ENCODE measurements at places on chromosomes 5 and 9.

GRCh38 chr9:13175732-13176131 lies 103.8 kb downstream of the MPDZ start:
- peak; percentile 62 for DNase-seq

GRCh38 chr5:1298067-1298551 lies 3.2 kb upstream of the TERT start:
- DNase-seq, result peak; percentile 32

DNA sequence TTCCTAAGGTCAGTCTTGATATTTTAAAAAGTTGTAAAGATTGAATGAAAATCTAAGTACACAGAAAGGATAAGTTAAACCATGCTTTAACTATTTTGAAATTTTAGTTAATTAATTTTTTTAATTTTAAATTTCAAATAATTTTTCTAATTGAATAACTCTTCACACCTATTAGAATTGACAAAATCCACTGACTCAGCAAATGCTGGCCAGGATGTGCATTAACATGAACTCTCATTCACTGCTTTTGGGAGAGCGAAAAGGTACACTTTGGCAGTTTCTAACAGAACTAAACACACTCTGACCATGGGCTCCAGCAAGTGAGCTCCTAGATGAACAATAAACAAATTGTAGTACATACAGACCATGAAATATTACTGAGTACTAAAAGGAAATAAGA lies 209.5 kb downstream of the PTPRD start:
- no peak for DNase-seq

GRCh38 chr5:80935811-80936385 lies 24.3 kb upstream of the RASGRF2 start:
- DNase-seq, result no peak

DNA sequence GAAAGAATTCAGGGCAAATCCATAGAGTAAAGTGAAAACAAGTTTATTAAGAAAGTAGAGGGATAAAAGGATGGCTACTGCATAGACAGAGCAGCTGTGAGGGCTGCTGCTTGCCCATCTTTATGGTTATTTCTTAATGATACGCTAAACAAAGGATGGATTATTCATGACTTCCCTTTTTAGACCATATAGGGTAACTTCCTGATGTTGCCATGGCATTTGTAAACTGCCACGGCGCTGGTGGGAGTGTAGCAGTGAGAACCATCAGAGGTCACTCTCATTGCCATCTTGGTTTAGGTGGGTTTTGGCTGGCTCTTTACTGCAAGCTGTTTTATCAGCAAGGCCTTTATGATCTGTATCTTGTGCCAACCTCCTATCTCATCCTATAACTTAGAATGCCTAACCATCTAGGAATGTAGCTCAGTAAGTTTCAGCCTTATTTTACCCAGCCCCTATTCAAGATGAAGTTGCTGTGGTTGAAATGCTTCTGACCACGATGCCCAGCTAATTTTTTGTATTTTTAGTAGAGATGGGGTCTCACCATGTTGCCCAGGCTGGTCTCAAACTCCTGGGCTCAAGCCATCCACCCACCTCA lies 42.1 kb downstream of the RFK start:
- DNase-seq, result no peak

GRCh38 chr9:101689039-101689438 lies 49.4 kb downstream of the GRIN3A start:
- no peak for DNase-seq

DNA sequence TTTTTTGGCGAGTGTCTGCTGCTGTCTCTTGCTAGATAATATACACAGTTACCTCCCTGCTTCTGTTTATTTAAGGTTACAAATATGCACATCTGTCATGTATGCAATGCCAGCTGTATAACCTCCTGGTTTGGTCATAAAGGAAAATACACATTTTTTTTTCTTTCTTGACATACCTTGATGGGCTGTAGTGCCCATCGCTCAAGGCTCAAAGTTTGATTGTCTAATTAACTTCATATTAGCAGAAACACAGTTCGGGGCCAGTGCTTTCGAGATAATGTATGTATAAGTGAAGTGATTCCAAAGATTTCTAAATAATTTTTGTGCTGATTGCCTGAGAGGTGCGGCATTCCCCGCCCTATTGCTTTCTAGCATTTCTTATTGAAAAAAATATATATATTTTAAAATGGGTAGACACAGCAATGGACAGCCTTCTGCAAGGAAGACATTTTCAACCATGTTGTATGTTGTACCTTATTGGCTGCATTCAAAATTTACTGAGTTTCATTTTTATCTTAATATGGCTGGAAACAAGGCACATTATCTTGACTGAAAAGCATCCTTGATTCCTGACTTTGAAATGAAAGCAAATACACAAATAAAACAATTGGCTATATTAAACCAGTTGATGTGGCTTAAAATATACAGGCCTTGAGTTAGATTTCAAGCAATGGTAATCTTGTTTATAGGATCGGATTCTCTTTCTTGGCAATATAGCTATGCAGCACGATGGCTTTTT lies 206.2 kb downstream of the MEF2C start:
- DNase-seq, result no peak

DNA sequence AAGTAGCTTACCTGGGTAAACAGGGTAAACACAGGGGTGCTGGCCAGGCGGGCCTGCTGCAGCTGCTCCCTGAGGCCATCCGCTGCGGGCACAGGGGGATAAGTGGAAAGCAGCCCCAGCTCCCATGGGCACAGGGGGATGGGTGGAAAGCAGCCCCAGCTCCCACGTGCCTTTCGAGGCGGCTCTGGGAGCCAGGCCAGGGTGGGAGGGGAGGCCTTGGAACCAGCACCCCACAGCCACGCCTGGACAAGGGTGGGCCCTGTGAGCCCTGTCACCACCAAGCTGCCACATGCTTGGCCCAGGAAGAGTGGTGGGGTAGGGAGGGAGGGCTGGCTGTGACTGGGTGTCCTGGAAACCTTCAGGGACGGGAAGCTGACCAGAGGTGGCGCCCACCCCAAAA lies 7.8 kb upstream of the CARD9 start:
- DNase-seq, result no peak

DNA sequence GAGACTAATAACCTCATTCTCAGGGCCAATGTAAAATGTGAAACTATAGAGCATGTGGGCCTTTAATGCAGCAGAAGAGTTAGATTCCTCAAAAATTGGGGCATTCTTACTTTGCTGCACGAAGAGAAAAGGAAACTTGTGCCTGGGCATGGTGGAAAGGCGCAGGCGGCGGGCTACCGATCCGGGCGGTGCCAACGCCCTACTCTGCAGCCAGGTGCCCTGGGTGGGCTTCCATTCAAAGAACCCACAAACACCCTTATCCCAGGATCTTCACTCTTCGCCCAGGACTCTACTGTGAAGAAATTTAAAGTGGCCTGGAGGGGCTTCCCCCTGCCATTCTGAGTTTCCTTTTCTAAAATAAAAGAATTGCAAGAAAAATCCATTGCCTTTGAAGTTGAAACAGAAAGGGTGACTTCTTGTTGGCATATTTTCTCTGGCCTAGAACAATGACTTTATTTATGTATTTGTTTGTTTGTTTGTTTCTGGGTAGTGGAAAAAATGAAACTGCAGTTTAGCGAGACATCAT lies 124.9 kb downstream of the TMEM161B start:
- no peak for DNase-seq

DNA sequence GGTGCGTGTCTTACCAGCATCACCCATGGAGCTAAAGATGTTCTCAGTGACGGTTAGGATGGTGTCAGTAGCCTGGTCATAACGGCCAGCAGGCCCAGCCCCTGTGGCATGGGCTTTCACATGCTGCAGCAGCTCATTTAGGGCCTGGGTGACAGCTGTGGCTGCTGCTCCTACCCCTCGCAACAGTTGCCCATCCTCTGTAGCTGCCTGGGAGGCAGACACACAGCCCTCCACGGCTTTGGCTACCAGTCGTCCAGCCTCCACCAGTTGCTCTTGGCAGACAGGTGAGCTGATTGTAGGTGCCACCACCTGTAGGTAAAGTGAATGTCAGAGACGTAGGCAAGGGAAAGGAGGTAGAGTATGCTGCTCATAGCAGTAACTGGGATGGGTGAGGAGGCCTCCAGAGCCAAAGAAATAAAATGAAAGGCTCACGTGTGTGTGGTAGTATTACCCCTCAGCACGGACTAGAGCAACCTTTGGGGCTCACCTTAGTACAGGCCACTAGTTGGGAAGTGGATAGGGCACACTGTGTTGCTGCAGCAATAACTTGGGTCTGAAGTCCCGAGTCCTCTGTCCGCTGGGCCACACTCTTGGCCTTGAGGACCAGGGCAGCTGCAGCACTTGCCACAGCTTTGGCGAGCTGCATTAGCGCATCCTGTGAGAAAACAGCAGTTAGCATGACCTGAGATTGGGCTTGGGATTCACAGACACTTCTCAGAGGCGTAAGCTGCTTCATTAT lies 14.7 kb downstream of the TLN1 start:
- no peak for DNase-seq

GRCh38 chr5:145848854-145849253 lies 13.7 kb upstream of the PRELID2 start:
- DNase-seq, result no peak

GRCh38 chr9:27247756-27248155 lies 49.2 kb downstream of the EQTN start:
- DNase-seq, result no peak

GRCh38 chr9:133424187-133424586 lies 2.0 kb downstream of the ADAMTS13 start:
- no peak for DNase-seq

GRCh38 chr5:77103457-77103856 lies 16.4 kb upstream of the ZBED3 start:
- peak; percentile 57 for DNase-seq

DNA sequence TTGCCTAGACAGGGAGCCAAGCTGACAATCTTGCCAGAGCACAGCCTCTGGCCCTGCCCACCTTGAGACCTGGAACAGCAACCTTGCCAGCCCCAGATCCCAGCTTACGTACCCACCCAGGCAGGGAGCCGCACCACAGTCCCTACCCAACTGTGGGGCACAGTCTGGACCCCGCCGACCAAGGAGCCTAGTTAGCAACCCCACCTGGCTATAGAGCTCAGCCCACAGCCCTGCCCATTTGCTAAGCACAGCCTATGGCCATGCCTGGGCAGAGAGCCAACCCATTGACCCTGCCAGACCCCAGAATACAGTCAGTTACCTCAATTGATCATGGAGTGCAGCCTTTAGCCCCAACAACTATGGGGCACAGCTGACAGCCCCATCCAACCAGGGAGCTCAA lies 97.9 kb upstream of the SH3GL2 start:
- peak; percentile 40 for DNase-seq

- DNase-seq, result no peak
Measured at GRCh38 chr5:1135696-1136525, 24.0 kb upstream of the SLC12A7 start.

DNA sequence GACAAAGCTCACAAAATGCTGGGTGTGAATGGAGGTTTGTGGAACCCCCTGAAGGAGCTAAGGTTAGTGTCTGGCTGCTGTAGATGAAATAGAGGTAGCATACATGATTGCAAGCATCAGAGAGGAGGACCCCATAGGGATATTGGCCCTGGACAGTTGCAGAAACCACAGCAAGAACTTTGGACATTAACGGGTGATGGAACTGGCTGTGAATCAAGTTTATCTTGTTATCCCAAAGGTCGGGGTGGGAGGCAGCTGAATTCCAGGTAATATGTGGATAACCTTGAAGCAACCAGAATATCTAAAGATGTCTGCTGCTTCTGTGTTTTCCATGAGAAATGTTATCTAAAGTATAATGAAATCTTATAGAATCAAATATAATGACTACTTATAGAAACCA lies 447.7 kb downstream of the ZSWIM6 start:
- DNase-seq, result no peak

- no peak for DNase-seq
Measured at GRCh38 chr5:124972703-124973102, 226.3 kb upstream of the ZNF608 start.

- DNase-seq, result no peak
Measured at GRCh38 chr5:78483809-78484521, 123.5 kb downstream of the SCAMP1 start.

DNA sequence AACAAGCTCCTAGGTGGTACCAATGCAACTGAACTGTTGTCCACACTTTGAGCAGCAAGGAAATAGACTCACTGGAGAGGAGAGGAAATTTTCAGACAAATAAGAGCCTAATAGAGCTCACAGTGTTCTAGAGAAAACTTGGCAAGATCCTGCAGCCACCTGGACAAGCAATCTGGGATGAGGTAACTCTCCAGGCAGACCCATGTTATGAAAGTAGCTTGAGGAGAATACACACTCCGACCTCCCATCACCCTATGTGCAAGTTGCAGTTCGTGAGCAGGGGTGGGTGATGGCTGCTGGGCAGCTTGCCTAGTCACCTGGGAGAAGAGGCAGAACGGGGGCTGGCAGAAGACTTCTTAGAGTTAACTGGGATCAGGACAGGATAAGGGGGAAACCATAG lies 102.2 kb downstream of the KLF4 start:
- DNase-seq, result no peak

DNA sequence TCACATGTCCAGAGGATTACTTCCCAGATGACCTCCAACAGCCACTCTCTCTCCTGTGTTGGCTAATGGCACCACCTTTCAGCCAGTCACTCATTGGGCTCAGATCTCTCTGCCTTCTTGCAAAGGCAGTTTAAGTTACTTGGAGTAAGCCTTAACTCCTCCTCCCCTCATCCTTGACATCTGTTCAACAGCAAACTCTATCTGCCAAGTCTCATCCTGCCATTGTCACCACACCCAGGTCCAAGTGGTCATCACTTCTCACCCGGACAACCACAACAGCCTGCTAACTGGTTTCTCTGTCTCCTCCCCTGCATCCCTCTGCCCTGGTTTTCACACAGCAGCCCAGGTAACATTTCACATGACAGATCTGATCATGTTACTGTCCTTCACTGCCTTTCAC lies 58.5 kb downstream of the DCP2 start:
- DNase-seq, result no peak

DNA sequence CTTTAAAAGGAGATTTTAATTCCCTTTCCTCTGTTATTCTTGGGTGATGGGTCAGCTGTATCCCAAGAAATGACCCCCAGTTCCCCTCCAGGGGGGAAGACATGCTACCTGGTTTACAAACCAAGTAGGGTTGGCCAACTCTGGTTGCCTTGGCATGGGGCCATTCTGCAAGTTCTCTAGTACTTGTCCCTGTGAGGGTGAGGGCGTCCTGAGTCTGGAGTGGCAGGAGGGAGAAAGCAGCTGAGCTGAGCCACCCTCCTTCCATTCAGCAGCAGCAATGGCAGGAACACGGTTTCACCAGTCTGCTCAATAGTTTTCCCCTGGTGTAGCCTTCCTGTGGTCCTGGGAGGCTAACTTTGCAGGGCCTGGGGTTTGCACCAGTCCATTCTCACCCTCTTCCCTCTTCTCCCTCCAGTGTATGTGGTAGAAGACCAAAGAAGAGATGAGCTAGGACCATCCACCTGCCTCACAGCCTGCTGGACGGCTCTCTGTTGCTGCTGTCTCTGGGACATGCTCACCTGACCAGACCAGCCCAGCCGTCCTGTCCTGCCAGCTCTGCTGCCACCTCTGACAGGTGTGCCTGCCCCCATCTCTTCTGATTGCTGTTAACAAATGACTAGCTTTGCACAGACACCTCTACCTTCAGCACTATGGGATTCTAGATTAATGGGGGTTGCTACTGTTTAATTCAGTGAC lies 59.9 kb downstream of the PFDN1 start:
- no peak for DNase-seq

DNA sequence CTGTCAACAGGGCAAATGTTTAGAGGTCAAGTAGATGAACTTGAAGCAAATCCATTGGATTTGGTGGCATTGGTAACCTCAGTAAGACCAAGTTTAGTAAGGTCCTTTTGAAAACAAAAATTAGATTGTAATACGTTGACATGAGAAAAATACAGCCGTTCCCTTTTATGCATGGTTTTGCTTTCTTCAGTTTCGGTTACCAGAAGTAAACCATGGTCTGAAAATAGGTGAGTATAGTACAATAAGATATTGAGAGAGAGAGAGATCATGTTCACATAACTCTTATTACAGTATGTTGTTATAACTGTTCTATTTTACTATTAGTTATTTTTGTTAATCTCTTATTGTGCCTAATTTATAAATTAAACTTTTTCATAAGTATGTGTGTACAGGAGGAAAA lies 156.6 kb upstream of the SLC12A2 start:
- no peak for DNase-seq

Data from left lobe of liver (tissue), 2 donors.